ENCODE measurements at places on chromosomes 5 and 9.

- no peak for DNase-seq
Observed at GRCh38 chr9:110252509-110253139, 3.7 kb downstream of the TXN start.

DNA sequence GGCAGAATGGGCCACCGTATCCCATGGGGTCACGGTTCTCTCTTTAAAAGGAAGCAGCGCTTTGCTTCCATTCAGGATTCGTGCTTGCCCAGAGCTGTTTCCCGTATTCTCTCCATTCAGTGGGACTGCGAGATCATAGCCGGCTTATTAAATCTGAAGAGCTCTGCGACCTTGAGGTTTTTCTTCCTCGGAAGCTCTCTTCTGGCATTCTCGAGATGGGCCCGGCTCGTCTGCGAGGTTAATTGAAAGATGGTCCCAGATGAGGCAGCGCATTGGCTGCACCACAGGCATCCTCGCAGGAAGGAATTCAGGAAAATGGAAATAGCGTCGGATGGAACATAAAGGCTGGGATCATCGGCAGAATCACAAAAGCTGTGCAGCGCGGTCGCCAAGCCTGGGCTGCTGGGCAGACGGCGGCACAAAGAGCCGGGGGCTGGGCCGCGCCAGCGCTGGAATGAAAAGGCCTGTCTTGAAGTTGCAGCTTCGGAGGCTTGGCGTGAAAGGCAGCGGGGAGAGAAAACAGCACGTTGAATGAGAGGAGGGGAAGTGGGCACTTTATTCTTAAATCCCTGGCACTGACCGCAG lies 236.2 kb downstream of the IRX2 start:
- no peak for DNase-seq

- DNase-seq: no peak
Observed at GRCh38 chr5:135161221-135161620, 127.2 kb upstream of the PITX1 start.

DNA sequence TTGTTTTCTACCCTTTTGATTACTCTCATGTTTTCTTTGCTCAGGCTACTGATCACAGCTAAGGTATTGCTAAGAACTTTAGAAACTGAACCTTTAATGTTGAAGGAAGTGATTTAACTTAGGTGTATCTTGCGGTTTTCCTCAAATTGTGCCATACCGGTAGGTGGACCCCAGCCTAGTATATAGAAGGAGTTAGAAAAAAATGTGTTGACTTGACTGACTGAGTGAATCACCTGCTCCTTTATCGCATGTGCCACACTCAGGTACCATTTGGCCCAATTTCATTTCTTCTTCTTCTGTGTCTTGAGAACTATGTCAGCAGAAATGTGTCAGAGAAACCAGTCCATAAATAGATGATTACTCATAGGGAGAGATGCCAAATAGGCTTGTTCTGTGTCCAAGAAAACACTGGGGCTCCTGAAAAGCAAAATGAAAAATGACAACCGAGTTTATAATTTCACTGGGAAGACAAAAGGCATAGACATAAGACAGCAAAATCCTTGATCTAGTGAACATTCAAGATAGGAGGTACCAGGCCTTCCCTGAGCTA lies 19.4 kb downstream of the PLPPR1 start:
- no peak for DNase-seq

DNA sequence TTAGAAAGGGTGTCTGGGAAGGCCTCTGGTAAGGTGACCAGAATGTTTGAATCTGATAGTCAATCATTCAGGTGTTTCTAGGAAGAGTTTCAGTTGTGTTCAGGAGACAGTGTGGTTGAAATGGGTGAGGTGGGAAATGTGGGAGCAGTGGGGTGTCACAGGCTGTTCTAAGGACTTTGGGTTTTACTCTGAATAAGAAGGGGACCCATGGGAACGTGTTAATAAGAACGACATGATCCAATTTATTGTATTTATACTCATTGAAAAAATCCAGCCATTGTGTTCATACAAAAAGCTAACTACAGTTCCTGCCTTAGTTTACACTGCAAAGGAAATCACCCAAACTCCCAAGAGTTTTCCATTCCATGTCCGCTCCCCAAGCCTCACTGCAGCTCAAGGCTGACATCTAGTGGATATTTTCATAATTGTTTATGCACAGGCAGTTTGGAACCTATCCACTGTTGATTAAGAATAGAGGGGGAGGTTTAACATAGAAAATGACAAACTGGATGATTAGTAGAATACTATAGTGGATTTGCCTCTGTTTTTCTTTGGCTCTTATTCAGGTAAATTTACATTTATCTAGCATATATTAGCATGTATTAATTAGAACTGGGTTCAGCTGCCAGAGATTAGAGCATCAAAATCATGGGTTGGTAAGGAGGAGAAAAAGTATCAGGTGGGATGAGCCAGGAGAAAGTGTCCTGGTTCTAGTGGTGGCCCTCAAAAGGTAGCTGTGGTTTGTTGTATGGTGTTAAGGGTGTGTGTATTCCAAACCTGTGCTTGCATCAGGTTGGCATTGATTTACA lies 17.7 kb downstream of the CAVIN4 start:
- no peak for DNase-seq

GRCh38 chr5:109866051-109866450 lies 176.3 kb downstream of the MAN2A1 start:
- DNase-seq: no peak

- no peak for DNase-seq
Observed at GRCh38 chr9:133371261-133371711, 4.6 kb downstream of the SURF4 start.

GRCh38 chr5:79787448-79787847 lies 97.8 kb downstream of the CMYA5 start:
- DNase-seq: no peak

- DNase-seq: no peak
Observed at GRCh38 chr9:131791542-131792254, 51.8 kb upstream of the RAPGEF1 start.

DNA sequence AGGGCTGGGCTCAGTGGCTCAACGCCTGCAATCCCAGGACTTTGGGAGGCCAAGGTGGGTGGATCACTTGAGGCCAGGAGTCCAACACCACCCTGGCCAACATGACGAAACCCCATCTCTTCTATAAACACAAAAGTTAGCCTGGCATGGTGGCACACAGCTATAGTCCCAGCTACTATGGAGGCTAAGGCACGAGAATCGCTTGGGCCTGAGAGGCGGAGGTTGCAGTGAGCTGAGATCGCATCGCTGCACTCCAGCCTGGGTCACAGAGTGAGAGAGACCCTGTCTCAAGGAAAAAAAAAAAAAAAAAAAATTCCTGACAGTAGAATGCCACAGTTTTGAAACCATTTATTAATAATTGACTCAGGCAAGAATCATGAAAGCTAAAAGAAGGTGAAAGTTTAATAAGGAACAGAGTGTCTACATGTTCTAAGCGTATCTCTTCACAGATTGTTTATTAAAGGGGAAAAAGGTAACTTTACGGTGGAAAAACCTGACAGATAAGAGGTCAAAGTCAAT lies 5.7 kb upstream of the PTGR1 start:
- DNase-seq: no peak

GRCh38 chr5:104452550-104452949 lies 890.0 kb upstream of the NUDT12 start:
- DNase-seq: no peak

- DNase-seq: no peak
Observed at GRCh38 chr5:131475541-131475941, 159.5 kb downstream of the RAPGEF6 start.

- DNase-seq: no peak
Observed at GRCh38 chr5:73464016-73464745, 15.6 kb upstream of the FOXD1 start.

DNA sequence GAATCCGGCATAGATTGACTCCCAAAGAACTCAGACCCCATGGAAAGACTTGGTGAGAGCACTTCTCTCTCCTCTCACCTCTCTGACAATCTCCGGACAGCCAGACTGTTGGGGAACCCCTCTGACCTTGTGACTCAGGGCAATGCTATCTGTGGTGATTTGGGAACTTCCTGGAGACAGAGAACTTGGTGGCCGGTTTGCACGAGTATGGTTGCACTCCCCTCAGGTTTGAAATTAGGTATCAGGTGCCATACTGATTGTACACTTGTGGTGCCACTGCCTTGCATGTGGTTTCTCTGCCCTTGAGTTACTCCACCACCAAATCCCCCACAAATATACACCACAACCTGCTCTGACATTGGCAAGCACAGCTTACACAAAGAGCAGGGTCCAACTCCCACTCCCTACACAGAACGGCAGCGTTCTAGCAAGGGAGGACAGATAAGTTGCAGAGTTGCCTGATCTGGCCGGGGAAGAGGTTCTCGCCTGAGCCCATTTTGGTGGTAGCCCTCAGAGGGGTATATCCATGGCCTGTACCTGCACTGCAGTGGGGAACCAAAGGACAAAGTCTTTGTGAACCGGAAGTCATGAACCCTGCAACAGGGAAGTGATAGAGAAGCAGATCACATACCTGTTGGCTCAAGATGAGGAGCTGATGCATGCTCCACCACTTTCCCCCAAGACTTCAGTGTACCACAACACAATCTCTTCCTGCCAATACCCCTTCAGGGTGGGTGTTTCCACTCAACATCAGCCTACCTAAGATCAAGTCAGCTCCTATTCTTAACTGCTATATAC lies 255.1 kb downstream of the MCTP1 start:
- DNase-seq: peak; percentile 33

DNA sequence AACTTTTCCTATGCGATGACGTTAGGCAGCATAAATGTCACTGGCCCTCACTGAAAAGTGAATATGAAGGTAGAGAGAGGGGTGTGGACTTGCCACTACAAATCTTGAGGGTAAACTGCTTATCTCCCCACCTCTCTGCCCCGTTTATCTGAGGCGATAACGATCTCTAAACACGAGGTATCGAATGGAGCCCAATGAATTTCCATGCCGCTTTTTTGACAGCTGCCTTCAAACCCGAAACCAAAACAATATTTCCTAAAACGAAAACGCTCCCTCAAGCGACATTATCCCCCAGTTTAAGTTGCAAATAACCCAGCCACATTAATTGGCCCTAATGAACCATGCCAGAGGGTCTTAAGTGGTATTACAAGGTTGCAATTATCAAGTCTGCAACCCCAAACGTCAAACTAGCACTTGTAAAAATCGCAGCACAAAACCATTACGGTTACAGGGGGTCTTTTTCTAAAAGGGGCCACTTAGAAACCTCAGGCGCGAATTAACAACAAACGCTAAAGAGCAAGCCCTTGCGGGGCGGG lies 1.4 kb downstream of the NR3C1 start:
- no peak for DNase-seq

DNA sequence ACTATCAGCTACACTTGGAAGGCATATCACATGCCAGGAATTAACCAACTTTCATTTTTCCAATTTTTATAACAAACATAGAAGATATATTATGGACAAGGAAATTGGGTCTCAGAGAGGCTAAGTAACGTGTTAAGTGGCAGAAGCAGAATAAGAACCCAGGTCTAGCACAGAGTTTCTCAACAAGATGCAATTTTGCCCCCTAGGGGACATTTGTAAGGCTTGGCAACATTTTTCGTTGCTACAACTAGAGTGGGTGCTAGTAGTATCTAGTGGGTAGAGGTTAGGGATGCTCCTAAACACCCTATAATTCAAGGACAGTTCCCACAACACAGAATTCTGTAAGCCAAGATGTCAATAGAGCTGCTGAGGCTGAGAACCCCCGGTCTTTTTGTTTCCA lies 180.6 kb downstream of the SNCAIP start:
- no peak for DNase-seq

- no peak for DNase-seq
Observed at GRCh38 chr9:109043578-109043977, 30.3 kb upstream of the CTNNAL1 start.

GRCh38 chr9:128094950-128095544 lies 27.0 kb downstream of the SLC25A25 start:
- no peak for DNase-seq

GRCh38 chr5:142864290-142865260 lies 94.4 kb downstream of the ARHGAP26 start:
- no peak for DNase-seq

- no peak for DNase-seq
Observed at GRCh38 chr9:83986765-83987401, 6.3 kb downstream of the RMI1 start.

GRCh38 chr9:1332156-1332555 lies 282.0 kb downstream of the DMRT2 start:
- DNase-seq: no peak

- no peak for DNase-seq
Observed at GRCh38 chr5:80031109-80031508, 4.0 kb upstream of the THBS4 start.

DNA sequence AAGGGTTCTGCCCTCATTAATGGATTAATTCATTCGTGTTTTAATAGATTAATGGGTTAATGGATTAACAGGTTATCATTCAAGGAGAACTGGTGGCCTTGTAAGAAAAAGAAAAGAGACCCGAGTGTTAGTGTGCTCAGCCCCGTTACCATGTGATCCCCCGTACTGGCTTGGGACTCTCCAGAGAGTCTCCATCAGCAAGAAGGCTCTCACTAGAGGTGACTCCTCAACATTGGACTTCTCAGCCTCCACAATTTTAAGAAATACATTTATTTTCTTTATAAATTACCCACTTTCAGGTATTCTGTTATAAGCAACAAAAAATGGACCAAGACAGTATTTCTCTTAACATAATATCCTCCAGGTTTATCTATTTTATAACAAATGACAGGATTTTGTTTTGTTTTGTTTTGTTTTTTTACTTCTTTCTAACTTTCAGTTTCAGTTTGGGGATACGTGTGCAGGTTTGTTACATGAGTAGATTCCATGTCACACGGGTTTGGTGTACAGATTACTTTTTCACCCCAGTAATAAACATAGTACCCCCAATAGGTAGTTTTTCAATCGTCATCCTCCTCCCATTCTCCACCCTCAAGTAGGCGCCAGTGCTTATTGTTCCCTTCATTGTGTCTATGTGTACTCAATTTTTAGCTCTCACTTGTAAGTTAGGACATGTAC lies 456.1 kb downstream of the DNAH5 start:
- no peak for DNase-seq

- no peak for DNase-seq
Observed at GRCh38 chr5:76838481-76839261, 11.1 kb upstream of the S100Z start.

GRCh38 chr9:84718476-84718875 lies 48.9 kb downstream of the NTRK2 start:
- no peak for DNase-seq

DNA sequence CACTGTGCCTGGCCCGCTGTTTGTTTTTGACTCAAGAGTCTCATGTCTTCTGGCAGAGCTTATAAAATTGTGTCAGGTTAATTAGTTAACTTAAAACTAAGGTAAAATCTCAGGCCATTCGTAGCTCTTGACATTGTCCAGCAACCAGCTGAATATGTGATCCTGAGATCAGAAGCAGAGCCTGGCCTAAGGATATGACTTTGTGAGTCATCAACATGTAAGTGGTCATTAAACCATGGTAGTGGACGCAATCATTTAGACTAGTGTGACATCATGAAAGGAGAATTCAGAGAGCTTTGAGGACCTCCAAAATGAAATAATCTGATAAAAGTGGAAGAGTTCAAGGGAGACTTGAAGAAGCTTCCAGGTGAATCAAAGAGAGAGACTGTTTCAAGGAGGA lies 23.3 kb downstream of the SPZ1 start:
- DNase-seq: no peak
